ENCODE measurements at places on chromosomes 6 and 20. TPM values are rescaled to one million over a fixed set of nuclear protein-coding genes. Genes with fewer than 3 reads are reported as not detected.
A peak's percentile ranks its signal among the peaks of the same experiment; 100 is the strongest.

- DNase-seq, result no peak
Observed at GRCh38 chr6:9540534-9541126, 874.2 kb downstream of the TFAP2A start.

DNA sequence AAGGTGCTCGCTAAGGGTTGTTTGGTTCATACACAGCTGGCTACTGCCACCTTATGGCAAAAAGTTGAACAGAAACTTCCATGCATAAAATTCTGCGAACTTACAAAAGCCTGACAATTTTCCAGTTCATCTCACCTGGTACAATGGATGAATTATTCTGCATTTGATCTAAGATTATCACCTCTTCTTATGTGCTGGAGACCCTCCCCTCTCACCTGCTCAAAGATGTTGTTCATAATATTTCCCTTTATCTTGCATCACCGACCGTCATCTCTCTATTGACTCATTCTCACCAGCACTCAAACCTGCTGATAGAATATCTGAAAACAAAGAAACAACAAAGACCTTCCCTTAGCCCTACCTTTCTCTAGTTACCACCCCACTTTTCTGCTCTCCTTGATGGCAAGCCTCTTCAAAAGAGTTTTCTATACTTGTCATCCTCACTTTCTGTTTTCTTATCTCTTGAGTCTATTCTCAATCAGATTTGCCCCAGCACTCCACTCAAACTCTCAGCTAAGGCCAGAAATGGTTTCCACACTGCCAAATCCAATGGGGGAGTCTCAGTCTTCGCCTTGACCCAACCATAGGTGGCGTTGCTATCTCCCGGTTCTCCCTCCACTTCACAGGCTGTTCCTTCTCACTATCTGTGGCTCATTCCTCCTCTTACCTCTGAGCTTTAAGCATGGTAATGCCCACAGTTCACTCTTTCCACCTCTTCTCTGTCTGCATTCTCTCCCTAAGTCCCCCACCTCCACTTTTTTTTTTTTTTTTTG, 25.8 kb downstream of the SNRNP48 start:
- DNase-seq, result no peak

DNA sequence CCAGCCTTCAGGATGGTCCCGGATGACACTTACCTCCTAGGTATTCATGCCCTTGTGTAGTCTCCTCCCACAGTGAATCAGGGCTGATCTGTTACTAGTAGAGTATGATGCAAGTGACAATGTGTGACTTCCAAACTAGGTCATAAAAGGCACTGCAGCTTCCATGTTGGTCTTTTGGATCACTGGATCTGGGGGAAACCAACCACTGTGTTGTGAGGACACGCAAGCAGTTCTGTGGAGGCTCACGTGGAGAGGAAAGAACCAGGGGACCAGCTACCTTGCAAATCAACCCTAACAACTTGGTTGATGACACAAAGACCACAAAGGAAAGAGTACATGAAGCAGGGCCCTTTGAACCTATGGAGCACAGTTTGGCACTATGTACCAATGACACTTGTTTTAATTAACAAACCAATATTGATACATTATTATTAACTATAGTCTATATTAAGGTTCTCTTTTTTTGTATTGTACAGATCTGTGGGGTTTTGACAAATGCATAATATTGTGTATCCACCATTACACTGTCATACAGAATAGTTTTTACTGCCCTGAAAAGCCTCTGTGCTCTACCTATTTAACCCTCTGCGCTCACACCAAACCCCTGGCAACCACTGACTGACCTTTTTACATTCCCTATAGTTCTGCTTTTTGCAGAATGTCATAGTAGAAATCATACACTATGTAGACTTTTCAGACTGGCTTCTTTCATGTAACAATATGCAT, 16.3 kb upstream of the SDCBP2 start:
- no peak for DNase-seq

DNA sequence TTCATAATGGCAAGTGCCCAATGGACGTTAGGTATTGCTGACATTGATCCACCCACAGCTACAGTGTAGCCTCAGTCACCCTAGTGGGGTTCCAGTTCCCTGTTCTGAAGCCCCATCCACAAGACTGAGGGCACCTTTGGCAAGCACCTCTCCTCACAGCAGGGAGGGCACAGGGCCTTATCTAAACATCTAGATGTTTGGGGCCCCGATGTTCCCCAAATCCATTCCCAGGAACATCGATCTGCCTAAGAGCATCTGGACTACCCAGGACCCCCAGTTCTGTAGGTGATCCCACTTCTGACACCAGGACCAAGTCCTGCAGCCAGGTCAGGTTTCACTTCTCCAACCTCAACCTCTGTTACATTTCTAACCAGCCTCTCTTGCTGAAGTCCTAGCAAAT, 10.6 kb downstream of the APCDD1L start:
- DNase-seq, result no peak

- no peak for DNase-seq
Observed at GRCh38 chr6:138182939-138183789, 21.4 kb downstream of the ARFGEF3 start.

The POU5F1 gene
- total RNA-seq, result not detected

- DNase-seq, result peak; percentile 45
Observed at GRCh38 chr20:48783533-48784272, 44.1 kb downstream of the PREX1 start.

The RUNX2 gene
- 12.7 TPM for total RNA-seq

DNA sequence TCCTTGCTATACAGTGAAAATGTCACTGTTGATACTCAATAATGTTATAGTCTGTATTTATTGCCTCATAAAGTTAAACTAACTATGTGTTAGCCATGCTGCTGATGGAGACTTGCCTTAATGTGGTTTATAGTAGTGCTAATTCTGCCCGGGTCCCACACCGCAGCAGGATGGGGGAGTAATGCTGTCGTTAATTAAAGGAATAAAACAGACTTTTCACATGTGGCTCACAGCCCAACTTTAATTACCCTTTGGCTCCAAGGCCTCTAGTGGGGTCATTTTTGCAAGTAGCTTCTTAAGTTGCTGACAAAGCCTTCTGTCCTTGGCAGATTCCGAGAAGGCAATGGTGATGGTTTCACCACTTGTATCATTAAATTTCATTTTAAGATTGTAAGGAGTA, 634.3 kb downstream of the TBC1D32 start:
- no peak for DNase-seq

- DNase-seq, result no peak
Observed at GRCh38 chr6:32107406-32107805, 1.7 kb downstream of the TNXB start.

DNA sequence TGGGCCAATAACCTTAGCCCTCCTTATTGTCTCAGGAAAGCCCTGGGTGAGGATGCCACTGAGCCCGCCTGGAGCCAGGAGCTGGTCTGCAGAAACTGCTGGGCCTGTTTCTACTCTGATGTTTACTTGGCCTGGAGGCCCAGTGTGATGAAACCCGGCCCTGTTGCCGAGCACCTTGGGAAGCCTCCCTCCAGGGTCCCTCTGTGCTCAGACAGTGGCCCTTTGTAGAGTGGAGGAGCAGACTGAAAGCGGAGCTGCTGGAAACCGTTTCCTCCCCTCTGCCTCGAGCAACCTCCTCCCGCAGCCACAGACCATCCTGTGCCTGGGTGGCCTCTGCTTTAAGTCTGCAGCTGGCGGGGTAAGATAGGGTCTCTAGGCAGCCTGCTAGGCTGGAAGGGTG, 84.1 kb upstream of the EPB41L1 start:
- no peak for DNase-seq

DNA sequence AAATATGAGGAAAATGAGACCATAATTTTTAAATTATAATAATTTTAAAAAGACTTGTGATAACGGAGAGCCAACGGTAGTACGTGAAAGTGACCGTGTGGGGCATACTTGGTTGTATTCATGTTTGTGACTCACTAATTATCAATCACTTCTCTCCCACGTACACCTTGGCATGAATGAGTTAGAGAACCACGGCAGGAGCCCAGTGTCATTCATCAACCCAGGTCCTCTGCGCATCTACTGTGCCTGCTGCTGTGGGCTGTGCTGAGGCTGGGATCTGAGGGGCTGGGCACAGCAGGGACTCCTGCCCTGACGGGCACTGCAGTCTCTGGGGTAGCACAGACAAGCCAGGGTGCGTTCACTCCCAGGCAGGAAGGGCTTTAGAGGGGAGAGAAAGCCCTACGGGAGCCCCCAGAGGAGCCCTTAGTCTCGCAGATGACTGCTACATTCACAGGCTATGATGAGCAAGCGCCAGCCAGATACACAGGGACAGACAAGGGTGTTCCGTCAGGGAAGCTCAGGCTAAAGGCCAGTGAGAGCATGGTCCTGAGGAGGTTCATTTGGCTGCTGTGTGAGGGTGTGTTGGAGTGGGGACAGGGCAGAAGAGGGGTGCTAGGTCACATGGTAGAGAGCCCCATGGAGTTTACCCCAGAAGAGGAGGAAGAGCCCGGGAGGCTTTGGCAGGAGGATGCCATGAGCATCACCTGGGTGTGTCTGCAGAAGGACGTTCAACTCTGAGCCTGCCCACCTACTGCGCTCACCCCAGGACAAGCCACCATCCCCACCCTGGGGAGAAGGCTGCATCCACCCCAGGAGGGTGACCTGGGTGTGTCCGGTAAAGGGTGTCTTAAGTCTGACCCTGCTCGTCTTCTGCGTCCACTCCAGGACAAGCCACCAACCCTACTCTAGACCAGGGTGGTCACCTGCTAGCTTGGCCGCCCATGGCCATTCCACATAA, 8.2 kb upstream of the RPS6KA2 start:
- DNase-seq, result no peak

The FAM210B gene
- 6.9 TPM for total RNA-seq

The PHACTR1 gene
- total RNA-seq, result 0.44 TPM

The SLC24A3 gene
- total RNA-seq, result not detected

DNA sequence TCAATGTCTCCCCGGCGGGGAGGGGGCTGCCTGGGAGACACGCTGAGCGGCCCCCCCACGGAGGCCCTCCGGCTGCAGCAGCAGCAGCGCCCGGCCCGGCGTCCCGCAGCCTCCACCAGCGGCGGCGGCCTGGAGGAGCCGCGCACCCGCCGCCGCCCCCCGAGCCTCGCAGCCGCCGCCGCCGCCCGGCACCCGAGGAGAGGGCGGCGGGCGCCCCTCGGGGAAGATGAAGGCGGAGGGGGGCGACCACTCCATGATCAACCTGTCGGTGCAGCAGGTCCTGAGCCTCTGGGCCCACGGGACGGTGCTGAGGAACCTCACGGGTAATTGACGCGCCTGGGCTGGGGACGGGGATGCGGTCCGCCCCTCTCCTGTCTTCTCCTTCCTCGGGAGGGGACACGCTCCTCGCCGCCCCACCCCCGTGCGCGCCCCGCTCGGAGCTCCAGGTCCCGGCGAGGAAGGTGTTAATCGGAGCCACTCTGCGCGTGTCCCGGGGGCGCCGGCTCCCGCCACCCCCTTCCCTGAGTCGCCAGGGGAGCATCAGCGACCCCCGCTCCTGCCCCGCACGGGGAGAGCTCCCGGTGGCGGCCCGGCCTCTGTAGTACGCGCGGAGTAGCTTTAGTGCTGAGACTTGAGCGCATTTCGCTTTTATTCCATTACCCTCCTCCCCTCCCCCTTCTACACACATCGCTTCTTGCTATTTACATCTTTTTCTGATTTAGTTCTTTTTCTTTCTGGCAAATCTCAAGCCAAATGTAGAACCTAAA, 686 bp downstream of the TMEM170B start:
- peak; percentile 9 for DNase-seq

- DNase-seq, result no peak
Observed at GRCh38 chr20:50308166-50308512, 117.5 kb downstream of the CEBPB start.

GRCh38 chr20:5910186-5910585, 40.1 kb downstream of the TRMT6 start:
- DNase-seq, result no peak

GRCh38 chr20:20237093-20237959, 130.6 kb upstream of the INSM1 start:
- no peak for DNase-seq

The TTK gene
- total RNA-seq, result 22.4 TPM

- no peak for DNase-seq
Observed at GRCh38 chr6:99177736-99178135, 171.7 kb downstream of the FAXC start.

DNA sequence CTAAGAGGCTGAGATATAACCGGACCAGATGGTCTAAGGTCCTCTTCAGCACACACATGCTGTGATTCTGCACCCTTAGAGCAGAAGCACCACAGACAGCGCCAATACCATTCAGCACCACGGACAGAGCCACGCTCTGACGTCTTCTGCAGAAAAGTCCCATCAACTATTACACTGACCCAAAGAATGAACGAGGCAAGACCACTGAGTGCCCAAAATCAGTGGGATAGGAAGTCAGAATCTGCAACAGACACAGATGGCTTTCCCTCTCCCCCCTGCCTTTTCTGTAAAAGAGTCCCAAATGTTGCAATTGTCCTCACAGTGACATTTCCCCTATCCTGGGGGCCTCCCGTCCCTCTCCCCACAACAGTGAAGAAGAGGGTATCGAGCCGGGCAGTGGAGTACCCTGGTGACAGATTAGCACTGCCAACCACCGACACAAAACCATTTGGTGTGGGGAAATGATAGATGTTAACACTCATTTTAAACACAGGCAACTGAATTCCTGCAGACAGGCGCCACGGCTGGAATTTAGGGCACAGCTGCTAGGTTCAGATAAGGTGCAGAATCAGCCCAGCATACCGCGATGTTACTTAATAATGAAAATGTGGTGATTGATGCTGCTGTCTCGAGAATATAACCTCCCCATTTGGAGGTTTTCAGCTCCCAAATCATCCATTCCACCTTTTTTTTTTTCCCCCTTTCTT, 66.6 kb upstream of the CTNNBL1 start:
- peak; percentile 1 for DNase-seq

The KIAA0408 gene
- total RNA-seq, result 16.9 TPM

The FAM209B gene
- total RNA-seq, result 1.2 TPM

GRCh38 chr6:111653434-111653833, 47.8 kb upstream of the TRAF3IP2 start:
- no peak for DNase-seq

- no peak for DNase-seq
Observed at GRCh38 chr6:109791301-109791700, 100.2 kb downstream of the FIG4 start.

DNA sequence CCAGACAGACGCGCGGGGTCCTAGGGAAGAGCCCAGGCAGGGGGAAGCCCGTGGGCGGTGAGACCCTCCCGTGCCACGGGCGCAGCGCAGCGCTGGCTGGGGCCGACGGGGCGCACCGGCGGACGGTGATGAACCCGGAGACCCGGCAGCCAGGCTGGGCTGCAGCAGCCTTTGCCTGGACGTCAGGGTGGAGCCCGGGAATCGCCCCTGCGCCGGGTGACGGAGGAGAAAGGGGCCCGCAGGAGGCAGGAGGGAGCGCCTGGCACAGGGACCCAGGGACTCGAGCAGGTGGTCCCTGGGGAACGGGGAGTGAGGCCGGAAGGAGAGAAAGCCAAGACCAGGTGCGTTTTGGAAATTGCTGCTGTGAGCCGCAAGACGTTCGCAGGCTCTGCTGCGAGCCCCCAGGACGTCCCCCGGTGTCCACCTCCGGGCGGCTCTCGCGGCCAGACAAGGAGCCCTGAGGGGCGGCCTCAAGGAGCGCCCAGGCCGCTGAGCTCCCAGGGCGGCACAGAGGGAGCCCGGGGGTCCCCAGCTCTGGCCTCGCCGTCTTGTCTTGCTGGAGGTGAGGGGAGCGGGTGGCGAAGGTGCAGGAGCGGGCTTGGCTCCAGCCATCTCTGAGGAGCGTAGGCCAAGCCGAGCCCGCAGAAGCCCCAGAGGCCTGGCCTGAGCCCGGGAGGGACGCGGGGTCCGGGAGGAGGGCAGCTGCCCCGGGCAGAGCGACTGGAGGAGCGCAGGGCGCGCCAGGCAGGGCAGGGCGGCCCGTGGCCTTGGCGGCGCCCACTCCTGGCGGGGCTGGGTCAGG, 191.2 kb upstream of the PDE10A start:
- DNase-seq, result no peak

All from activated T-helper 1 cell treated with anti-CD3 and anti-CD28 coated beads, Interleukin-12 subunit alpha, Interleukin-12 subunit beta, Interleukin-2, Interleukin-4 antibody, amounts not matched to agents 30 ng/mL and 10 ng/mL and 1 ng/mL, durations not matched to agents 14 hours and 24 hours and 36 hours (primary cell).